ENCODE measurements at places on chromosomes 11 and 22.
A peak's percentile ranks its signal among the peaks of the same experiment; 100 is the strongest.

GRCh38 chr22:44098966-44099530 lies 74.9 kb downstream of the PARVB start:
- no peak for DNase-seq

DNA sequence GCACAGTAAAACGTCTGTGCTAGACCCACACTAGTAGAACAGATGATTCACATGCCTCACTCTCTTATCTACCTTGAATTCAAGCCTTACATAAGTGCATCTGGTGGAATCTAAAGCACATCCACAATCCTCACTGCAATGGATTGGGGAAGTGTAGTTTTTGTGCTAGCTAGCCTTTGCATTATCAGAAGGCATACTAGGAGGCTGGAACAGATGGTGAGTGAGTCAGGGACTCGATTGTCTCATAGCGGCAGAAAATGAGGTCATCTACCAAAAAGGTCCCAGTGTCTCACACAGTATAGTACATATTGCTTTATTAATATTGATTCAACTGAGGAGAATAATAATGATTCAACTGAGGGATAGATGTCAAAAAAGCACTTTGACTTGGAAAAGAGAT lies 9.3 kb downstream of the MSANTD4 start:
- DNase-seq = peak; percentile 94

- no peak for DNase-seq
Observed at GRCh38 chr11:11967669-11968510, 40.5 kb downstream of the DKK3 start.

- DNase-seq = peak; percentile 62
Observed at GRCh38 chr11:37788141-37788877, 1190.3 kb upstream of the RAG2 start.

DNA sequence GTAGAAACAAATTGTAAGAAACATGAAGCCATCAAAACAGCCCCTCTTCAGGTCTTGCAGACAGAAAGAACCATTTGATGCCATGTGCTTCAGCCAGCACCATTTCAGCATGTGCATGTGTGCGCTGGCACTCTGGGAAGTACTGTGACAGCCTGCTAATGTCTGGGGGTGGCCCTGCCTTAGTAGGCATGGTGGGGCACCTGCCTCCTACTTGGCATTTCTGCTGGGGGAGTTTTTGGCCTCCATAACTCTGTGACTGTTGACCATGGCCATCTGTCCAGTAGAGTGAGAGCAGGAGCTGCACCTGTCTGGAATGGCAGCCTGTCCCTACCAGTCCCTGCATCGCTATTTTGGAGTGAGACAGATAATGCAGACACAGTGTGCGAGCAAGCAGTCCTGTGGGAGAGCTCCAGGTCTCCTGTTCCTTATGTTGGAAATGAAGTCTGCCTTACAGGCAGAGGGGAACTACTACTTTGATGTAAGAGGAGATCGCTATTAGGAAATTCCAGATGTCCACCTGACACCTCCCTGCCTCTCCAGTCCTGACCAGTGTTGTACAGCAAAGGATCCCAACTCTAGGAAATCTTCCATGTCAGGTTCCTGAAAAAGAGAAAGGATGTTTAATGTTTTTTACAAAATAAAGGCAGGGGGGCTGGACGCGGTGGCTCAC lies 102.5 kb downstream of the ATXN10 start:
- no peak for DNase-seq

DNA sequence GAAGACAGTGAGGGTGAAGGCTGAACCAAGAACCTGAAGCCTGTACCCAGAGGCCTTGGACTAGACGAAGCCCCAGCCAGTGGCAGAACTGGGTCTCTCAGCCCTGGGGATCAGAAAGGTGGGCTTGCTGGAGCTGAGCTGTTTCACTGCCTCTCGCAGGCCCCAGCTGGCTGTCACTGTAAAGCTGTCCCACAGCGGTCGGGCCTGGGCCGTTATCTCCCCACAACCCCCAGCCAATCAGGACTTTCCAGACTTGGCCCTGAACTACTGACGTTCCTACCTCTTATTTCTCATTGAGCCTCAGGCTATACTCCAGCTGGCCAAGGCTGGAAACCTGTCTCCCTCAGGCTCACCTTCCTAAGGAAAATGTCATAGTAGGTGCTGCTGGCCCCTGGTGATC lies 4.1 kb downstream of the PPP1CA start:
- DNase-seq = no peak

GRCh38 chr11:61899146-61899841 lies 7.9 kb upstream of the FADS3 start:
- peak; percentile 79 for DNase-seq

- DNase-seq = peak; percentile 13
Observed at GRCh38 chr11:31995525-31996094, 95.3 kb upstream of the RCN1 start.

DNA sequence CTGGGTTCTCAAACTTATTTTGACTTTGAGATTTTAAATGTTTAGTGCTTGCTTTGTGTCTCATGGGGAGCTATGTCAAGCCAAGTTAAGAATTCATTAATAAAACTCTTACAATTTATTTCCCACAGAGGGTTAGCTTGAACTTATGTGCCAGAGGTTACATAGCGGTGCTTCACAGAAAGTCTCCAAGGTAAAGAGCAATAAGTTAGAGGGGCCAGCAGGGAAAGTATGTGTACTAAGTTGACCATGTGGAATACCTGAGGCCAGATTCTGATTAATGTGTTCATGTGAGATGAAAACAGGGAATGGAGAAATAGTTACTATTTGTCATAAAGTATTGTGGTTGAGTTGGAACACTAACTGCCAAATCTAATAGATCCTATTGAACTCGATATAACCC lies 149.3 kb downstream of the TMEM135 start:
- no peak for DNase-seq

GRCh38 chr11:62241095-62241494 lies 944 bp upstream of the SCGB1D2 start:
- DNase-seq = no peak

DNA sequence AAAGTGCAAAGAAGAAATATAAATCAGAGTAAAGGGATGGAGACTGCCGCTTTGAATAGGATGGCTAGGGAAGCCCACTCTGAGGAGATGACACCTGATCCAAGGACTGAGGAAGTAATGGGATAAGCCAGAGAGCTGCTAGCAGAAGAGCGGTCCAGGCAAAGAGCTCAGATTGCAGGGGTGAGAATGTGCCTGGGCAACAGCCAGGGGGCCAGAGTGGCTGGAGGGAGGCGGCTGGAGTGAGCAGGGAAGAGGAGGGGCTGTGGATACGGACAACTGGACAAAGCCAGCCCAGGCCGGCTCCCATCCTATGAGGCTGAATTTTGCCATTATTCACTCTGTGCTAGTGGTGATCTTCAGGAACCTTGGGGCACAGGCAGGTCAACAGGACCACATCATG lies 360.3 kb upstream of the SYN3 start:
- DNase-seq = no peak

DNA sequence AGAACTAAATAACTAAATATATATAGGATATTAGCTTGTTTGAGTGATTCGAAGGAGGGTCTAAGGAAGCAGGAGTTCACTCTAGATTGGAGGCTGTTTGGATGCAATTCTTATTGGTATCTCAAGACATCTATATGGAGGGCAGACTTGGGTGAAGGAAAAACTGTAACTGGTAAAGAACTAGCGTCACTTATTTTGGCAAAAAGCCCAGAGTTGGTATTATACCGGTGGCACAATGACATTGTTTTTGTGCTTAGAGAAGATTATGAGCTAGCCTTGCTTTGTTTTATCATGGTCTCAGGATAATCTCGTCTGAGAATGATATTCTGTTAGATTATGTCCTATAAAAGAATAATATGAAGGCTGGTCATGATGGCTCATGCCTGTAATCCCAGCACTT lies 6.0 kb upstream of the SLC35F2 start:
- DNase-seq = no peak

GRCh38 chr11:72309074-72309598 lies 65.2 kb upstream of the PHOX2A start:
- DNase-seq = no peak

GRCh38 chr11:26761361-26761809 lies 39.5 kb upstream of the SLC5A12 start:
- DNase-seq = peak; percentile 42

DNA sequence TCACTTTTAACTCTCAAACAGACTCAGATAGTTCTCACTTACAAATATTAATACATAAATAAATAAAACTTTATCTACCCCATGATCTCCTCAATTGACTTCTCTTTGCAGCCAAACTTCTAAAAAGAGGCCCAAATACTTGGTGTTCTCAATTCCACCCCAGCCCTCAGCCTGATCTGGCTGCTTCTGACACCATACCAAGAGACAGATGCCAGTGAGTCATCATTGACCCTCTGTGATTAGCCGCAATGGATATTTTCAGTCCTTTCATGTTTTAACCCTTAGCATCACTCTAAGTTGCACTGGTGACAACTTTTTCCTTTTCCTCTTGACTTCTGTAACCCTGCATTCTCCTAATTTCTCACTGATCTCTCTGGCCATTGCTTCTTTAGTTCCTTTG lies 184.1 kb upstream of the ARHGAP20 start:
- peak; percentile 74 for DNase-seq
